ENCODE measurements at places on chromosomes 7 and 10.

DNA sequence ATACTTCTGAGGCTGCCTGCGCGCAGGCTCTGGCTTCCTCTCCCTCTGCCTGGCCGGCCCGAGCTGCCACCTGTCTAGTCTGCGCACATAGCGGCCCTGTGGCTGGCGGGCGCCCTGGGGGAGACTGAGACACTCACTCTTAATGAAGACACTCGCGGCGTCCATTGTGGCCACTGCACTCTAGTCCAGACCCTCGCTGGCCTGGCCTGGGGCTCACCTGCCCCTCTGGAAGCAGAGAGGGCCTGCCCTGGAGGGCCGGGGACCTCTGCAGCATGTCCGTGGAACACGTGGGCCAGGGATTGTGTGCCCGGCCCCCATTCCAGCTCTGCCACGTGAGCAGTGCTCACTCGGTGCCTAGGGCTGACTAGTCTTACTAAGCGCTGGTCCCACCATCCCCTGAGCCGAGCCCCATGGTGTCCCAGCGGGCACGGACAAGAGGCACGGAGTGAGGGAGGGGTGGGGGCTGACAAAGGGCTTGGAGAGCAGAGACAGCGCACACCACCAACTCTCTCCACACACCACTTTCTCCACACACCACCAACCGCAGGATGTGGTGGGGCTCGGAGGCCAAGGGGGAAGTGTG is 149.3 kb downstream of the ELFN1 start:
- DNase-seq = no peak

DNA sequence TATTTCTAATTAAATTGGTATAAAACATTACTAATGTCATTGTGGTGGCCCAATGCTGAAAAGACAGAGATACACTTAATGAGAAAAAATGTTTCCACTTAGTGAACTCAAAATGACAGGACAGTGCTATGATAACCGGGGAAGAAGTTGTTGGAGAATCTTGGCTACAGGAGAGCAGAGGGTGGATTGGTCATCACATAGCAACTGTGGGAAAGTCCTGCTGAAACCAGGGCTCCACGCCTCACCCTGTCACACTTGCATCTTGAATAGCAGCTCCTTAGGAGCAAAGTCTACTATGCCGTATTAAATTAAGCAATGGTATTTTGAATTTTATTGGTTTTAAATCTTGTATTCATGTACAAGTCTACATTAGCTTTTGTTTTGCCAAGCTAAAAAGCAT is 225.5 kb downstream of the KLF6 start:
- no peak for DNase-seq

GRCh38 chr10:101030496-101031127 is 317 bp downstream of the PDZD7 start:
- DNase-seq = no peak

GRCh38 chr10:100600218-100600617 is 64.5 kb downstream of the HIF1AN start:
- DNase-seq = no peak

DNA sequence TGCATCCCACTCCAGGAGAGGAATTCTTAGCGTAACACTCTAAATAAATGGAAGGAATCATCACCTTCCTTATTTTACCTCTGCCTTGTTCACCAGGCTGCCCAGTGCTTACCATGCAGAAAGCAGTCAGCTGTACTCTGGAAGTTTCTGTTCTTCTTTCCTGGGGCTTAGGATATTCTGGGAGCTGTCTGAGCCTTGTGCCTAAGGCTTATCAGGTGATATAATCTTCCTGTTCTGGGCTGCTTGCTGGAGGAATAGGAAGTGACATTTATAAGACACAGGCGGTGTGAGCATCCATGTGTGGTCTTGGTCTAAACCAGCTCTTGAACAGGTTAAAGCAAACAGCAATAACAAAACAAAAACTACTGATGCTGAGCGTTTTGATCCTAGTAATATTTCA is 13.5 kb downstream of the KCTD7 start:
- DNase-seq = no peak

- no peak for DNase-seq
Measured at GRCh38 chr10:116241642-116242410, 31.2 kb downstream of the GFRA1 start.

DNA sequence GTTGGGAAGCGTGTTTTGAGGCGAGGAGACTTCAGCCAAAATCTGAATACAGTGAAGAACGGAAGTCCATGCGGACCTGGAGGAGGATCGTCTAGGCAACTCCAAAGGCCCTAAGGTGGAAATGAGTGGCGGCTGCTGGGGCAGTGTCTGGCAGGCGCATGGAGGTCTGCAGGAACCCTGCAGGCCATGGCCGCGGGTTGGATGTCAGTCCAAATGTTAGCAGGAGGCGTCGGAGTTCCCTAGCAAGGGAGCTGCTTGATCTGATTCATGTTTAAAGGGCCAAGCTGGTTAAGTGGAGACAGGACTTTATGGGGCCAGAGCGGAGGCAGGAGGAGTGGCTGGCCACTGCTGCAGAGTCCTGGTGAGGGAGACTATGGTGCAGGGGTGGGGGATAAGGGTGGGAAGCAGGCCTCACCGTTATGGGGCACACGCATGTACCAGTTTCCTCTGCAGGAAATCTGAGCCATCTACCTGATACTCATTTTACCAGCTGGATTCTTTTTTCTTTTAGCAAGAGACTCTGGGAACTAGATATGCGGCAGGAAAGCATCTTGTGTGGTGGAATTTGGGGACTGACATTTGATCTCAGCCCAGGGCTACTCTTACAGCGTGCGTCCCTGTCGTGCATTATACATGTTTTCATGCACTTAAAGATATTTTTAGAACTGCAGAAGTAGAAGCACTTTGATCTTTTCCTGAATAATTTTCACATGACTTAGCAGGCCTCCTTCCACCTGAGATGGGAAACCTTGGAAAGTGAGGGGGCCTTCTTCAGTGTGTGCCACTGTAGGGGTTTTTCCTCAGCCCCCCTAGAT is 6.6 kb upstream of the REPIN1 start:
- DNase-seq = no peak

DNA sequence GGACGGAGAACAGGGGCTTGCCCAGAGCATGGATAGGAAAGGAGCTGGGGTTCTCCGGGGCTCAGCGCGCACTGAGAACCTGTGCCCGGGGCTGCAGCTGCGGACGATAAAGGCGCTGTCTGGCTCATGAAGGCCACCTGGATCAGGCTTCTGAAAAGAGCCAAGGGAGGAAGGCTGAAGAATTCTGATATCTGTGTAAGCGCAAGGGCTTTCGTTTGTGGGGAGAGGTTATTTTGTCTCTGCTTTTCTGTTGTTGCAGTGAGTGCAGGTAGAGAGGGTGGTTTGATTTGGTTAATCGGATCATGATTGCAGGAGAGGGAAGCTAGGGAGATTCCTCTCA is 250.5 kb downstream of the NSUN6 start:
- peak; percentile 62 for DNase-seq

GRCh38 chr7:117153016-117153545 is 169.8 kb downstream of the WNT2 start:
- no peak for DNase-seq

DNA sequence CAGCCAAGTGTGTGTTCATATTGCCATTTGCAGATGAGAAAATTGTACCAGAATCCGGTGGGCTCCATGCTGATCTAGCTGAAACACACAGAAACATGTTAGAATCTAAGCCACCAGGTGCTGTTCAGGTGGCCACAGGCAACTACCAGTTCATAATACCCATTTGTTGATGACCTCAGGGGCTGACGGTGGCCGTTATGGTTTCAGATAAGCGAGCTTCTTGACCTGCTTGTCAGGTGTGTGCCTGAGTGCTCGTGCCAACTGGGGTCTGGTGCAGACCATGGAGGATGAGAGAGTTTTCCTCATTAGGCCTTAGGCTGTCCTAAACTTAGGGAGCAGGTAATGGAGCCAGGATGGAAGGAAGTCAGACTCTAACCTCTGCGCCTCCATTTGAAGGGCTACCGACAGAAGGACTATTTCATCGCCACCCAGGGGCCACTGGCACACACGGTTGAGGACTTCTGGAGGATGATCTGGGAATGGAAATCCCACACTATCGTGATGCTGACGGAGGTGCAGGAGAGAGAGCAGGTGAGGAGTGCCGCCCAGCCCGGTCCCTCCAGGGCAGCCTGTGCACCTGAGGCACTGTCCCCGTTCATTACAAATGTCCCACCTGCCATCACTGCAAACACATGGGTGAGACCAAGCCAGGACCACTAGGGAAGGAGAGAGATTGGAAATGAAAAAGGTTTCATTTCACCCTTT is 53.1 kb downstream of the MKI67 start:
- no peak for DNase-seq

DNA sequence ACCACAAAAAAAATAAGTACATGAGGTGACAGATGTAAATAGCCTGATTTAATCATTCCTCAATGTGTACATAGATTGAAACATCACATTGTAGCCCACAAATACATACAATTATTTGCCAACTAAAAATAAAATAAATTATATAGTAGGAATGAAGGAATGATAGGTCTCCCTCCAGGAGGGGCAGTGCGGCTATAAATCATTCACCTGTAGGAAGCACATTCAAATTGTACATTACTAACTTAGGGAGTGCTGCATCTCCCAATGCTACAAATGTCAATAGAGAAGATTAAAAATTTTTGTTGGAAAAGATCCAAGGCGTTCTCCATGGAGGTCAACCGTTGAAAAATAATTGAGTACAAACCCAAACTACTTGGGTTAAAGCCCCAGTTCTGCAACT is 4.2 kb downstream of the KBTBD2 start:
- no peak for DNase-seq

GRCh38 chr10:77507291-77507880 is 130.2 kb downstream of the KCNMA1 start:
- no peak for DNase-seq

DNA sequence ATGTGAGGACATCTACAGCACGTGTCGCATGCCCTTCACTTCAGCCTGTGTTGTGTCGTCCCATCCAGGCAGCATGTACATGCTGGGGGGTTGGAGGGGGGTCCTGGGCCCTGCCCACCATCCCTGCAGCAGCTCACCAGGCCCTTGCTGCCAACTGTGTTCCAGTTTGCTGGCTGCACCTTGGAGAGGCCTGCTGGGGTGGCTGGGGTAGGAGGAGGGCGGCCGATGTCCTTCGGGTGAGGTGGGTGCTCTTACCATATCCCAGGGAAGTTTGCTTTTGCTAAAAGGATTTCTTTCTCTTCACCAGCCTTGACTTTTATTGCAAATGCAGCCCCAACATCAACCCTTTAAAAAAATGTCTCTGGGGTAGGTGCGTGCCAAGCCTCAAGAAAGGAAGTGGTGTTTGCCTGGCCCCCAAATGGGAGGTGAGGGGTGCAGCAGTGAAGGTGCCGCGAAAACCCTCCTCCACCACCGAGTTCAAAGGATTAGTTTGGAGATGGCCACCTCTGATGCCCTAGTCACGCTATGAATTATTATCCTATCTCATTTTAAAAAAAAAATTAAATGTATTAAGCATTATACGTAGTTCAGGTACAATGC is 165.8 kb upstream of the KLF6 start:
- no peak for DNase-seq

GRCh38 chr10:103153302-103154197 is 39.5 kb downstream of the NT5C2 start:
- DNase-seq = no peak

GRCh38 chr10:101575091-101575490 is 13.0 kb downstream of the POLL start:
- no peak for DNase-seq

- DNase-seq = no peak
Measured at GRCh38 chr7:82701949-82702348, 258.4 kb upstream of the CACNA2D1 start.

GRCh38 chr7:68787566-68787965 is 810.7 kb upstream of the AUTS2 start:
- no peak for DNase-seq

DNA sequence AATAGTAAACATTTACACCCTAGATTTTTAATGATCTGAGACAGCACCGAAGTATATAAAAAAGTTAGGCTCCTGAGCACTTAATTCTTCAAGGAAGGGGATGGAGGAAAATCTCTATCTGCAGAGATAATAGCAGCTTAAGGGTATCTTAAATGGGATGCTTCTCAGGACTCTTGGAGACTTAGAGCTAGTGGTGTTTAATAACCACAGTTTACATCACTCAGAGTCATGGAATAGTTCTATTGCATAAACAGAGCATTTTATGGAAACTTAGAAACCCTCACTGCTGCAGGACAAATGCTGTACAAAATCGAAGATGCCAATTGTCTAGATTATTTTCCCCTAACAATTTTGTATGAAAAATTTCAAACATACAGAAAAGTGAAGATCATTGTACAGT is 398.9 kb upstream of the GALNT17 start:
- no peak for DNase-seq

- DNase-seq = peak; percentile 11
Measured at GRCh38 chr7:142838461-142839213, 16.2 kb upstream of the EPHB6 start.

DNA sequence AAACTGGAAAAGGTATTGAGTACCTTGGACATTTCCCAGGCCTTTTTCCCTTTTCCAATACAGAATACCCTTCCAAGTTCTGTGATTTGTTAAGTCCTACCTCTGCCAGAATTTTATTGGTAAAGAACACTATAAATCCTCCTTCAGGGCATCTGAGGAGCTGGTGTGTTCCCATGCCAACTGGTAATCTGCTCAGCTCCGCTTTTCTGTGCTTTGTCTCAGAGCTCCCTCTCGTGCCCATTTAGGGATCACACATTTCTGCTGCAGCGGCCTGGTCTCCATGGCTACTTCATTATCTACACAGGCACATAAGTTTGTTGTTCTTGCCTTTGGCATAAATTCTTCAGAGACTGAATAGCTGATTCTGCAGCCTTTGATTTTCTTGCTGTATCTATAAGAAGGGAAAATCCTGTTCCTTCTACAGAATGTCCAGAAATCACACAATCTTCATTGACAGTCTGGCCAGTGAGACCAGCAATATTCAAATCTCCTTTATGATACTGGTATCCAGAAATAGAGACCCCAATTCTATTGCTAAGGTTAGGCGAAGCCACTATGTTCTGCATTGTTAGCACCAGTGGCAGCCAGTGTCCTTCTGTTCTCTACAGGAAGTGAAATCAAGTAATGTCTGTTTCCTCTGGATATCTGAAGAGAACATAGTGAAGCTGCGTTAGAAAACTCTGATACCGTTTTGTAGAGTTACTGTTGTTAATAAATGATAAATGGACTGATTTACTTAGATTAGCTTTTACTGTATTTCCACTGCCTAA is 51.9 kb downstream of the DENND11 start:
- peak; percentile 55 for DNase-seq

GRCh38 chr10:14774797-14775196 is at the start of gene FAM107B:
TSS of gene FAM107B (minus strand) at chr10:14774897. CDS start at chr10:14774663, 234 bp downstream.
- no peak for DNase-seq

- peak; percentile 12 for DNase-seq
Measured at GRCh38 chr10:64091897-64092296, 570.7 kb downstream of the REEP3 start.

DNA sequence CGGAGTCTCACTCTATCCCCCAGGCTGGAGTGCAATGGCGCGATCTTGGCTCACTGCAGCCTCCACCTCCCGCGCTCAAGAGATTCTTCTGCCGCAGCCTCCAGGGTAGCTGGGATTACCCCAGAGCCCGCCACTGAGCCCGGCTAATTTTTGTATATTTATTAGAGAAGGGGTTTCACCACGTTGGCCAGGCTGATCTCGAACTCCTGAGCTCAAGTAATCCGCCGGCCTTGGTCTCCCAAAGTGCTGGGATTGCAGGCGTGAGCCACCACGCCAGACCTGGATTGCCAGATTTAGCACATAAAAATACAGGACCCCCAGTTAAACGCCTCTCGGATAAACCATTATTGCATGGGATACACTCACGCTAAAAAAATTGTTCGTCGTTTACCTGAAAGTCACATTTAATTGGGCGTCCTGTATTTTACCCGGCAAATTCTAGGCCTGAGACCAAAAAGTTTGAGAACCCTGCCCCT is 375 bp upstream of the GATAD1 start:
- no peak for DNase-seq
